Stimulated activated naive CD4-positive, alpha-beta T cell treated with Interleukin-2 at 50 U/mL for 16 hours (primary cell): ENCODE measurements at places on chromosomes 12 and 14.

DNA sequence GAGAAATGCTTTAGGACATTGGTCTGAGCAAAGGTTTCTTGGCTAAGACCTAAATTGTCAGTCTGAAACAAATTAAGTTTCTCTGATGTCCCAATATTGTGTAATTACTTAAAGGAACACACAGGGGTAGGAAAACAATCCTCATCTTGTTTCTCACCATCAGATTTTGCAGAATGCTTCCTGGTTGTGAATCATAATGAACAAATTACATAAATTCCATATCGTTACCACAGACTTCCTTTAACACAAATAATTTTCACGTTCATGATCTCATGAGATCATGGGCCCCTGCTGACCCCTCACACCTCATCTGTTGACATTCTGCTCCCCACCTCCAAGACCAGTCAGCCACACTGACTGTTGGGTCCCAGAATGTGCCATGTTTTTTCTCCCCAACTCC is 194.1 kb downstream of the MON2 start:
- no peak for DNase-seq

GRCh38 chr14:95559203-95559602 is 24.4 kb downstream of the GLRX5 start:
- DNase-seq = no peak

DNA sequence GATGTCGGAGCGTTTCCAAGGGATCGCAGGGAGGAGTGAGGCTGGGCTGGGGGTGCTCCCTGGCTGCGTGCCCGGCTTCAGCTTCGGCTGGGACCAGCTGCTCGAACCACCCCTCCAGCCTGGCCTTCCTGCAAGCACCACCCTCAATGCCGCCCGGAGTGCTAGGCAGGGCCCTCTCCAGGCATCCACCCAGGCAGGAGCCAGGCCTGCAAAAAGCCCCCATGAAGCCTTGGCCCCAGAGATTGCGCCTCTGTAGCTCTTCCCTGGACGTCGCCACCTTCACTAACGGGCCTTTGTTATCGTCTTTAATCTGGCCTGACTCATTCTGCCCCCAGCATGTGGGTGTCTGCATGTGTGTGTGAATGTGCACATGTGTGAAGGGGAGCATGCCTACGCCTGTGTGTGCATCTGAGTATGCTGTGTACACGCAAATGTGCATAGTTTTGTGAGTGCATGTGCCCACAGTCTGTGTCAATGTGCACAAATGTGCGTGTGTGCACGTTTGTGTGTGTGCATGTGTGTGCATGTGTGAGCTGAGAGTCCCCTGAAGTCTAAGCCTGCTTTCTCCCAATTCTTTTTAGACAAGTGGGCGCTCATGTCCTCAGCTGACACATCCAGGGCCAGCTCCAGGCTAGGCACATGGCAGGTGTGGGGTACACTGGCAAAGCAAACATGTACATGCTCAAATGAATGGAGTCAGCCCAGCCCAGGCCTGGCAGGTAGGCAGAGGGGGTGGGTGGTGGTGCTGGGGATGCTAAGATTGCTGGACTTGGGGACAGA is 195.4 kb upstream of the C14orf180 start:
- no peak for DNase-seq

GRCh38 chr14:88628462-88628861 is 65.6 kb downstream of the ZC3H14 start:
- no peak for DNase-seq

- DNase-seq = peak; percentile 73
Observed at GRCh38 chr14:106556665-106557289, 1030.4 kb downstream of the TMEM121 start.

DNA sequence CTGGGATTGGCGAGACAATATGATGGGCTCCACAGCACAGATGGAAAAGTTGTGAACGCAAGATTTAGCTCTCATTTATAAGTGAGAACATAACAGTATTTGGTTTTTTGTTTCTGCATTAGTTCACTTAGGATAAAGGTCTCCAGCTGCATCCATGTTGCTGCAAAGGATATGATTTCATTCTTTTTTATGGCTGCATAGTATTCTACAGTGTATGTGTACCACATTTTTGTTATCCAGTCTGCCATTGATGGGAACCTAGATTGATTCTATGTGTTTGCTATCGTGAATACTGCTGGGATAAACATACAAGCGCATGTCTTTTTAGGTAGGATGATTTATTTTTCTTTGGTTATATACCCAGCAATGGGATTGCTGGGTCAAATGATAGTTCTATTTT is 23.6 kb downstream of the TBK1 start:
- DNase-seq = no peak
